Left colon (tissue), 2 donors: ENCODE measurements at places on chromosomes 11 and 22.
A peak's percentile ranks its signal among the peaks of the same experiment; 100 is the strongest.

DNA sequence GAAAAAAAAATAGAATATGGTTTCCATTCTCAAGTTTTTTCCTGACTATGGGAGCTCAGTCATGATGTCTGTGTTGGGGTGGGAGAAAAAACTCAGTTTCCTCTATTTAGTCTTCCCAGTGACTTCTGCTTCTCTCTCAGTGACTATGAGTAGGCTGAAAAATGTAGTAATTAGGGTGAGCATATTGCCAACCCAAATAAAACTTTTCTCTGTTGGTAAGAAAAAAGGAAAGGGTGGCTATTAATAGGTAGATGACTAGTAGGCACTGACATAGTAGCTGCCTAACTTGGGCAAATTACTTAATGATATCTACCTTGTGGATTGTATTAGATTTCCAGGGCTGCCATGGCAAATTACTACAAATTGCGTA lies 34.2 kb upstream of the BIRC3 start:
- DNase-seq: no peak

- DNase-seq: no peak
Observed at GRCh38 chr11:94754335-94754734, 13.8 kb upstream of the AMOTL1 start.

GRCh38 chr11:65121447-65121864 lies 478 bp downstream of the FAU start:
- peak; percentile 55 for DNase-seq

DNA sequence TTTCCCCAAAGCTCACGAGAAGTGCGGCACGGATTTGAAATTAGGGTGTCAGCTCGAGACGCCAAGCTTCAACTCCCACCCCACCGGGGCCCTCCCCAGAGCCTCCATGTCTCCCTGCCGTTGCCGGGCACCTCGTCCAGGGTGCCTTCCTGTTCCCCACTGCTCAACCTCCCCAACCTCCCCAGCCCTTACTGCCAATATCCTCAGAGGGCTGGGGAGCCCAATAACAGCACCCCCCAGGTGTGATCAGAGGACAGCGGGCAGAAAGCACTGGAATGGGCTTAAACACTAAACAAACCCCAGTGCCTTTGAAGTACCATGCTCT lies 1336.4 kb downstream of the TBC1D22A start:
- DNase-seq: peak; percentile 1

DNA sequence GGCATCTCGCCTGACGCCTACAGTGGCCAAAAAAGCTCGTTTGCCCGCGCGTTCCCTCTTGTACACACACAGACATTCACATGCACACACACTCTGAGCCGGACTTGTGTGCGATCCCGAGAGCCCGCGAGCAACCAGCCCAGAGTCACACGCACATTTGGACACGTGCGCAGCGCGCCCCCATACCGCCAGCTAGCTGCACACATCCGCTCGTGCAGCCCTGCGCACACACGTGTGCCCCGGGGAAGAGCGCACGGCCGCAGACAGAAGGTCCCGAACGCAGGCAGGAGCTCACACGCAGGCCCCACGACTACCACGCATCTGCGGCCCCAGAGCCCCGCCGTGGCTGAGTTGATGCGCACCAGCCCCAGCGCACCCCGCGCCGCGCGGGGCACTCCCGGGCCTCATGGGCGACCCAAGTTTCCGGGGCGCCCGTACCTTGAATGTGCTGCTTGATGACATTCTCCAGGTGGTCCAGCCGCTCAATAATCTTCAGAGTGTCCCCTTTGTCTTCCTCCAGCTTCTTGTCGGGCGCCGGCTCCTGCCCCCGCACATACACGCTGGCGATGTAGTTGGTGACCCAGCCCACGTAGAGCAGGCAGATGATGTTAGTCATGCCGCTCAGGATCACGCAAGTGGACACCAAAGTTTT lies 758 bp downstream of the GALNT18 start:
- DNase-seq: peak; percentile 39

- no peak for DNase-seq
Observed at GRCh38 chr11:130118165-130118564, 41.4 kb upstream of the ST14 start.

DNA sequence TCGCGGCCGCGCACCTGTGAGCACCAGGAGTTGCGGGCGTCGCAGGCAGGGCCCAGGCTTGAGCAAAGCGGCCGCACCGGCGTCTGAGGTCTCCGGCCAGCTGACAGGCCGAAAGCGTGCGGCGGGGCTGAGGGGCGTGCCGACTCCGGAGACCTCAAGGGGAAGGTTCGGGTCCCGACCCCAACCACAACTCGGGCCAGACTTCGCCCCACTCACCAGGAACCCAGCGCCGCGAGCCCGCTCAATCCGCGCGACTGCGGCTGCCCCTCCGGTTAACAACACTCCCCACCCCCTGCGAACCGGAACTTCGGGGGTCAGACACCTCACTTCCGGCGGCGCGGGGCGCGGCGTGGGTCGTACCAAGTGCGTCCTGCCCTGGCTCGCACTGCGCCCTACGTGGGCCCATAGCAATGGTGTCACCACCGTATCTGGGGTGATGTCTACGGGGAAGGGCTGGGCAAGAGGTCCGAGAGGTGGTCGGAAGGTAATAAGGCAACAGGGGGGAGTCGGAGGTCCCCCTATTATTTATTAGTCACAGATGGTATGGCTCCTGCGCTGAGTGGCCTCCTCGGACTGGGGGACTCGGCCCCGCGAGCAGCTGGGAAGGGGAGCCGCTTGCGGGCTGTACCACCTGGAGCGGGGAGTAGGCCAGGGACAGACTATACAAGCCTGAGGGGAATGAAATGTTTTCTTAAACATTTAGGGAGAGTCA lies at the start of gene SYVN1:
Gene SYVN1, minus strand, starts transcription at position 280 of the 712 bp plus-strand sequence. CDS start 918 bp downstream, outside the sequence.
- peak; percentile 96 for DNase-seq

DNA sequence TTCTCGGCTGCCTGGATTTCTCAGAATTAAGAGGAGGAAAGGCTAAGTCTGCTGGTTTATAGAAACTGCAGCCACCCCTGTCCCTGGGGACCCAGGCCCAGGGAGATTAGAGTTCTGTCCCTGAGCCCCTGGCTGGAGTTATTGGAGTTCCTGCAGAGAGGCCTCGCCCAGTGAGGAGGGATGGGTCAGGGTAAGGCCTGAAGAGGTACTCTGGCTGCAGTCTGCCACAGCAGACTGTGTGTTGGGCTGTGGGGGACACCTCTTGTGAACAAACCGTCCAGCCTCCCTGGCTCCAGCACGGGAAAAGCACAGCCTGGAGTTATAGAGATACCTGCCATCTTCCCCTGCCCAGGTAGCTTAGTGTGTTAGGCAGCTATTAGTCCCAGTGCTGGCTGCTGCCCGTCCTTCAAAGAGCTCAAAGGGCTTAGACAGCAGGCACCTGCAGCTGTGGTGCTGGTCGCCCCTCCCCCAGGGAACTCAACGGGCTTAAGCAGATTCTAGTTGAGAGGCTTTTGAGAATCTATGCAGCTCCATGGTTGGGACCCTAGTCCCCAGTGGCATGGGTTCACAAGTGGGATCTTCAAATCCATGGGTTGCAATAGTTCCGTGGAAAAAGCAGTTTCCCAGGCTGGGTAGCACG lies 36.6 kb upstream of the MUC15 start:
- DNase-seq: no peak

DNA sequence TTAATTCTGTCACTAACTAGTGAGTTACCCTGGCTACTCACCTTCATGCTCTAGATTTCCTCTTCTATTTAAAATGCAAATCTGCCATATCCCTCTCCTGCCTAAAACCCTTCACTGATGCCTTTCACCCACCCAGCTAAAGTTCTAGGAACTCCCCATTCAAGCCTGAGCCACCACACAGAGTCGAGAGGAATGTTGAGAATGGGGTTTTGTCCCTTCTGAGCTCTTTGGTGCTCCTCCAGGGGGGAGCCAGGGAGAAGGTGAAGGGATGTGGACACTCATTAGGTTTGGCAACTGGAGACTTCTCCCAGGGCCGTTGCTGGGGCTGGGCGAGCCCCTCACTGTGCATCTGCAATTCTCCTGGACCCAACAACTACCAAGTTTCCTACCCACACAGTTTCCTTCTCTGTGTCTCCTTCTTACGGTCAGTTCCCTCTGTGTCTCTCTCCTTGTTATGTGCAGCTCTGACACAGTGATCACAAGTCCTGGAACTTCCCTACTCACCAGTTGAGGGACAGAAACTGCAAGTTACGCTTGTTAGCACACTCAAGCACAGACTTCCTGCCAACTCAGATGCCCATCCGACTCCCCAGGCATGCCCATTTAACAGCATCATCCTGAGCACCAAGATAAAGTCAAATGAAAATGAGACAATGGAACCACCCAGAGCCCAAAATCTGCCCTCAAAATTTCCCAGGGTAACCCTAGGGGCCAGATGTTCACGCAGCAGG lies 6.5 kb upstream of the IL10RA start:
- no peak for DNase-seq

- no peak for DNase-seq
Observed at GRCh38 chr11:107683807-107684206, 28.0 kb downstream of the SLN start.

GRCh38 chr22:48974443-48975315 lies 853.0 kb downstream of the BRD1 start:
- DNase-seq: no peak

- DNase-seq: no peak
Observed at GRCh38 chr11:61092280-61092766, 10.0 kb upstream of the CD5 start.

- no peak for DNase-seq
Observed at GRCh38 chr11:134509381-134510232, 97.6 kb upstream of the B3GAT1 start.

GRCh38 chr11:18692941-18693760 lies 5.4 kb upstream of the TMEM86A start:
- DNase-seq: no peak

GRCh38 chr11:77316733-77317342 lies 15.4 kb upstream of the GDPD4 start:
- no peak for DNase-seq

- peak; percentile 45 for DNase-seq
Observed at GRCh38 chr11:75301131-75301530, 50.3 kb downstream of the ARRB1 start.
